BJ (cell line): ENCODE measurements at places on chromosomes 2 and 18.

DNA sequence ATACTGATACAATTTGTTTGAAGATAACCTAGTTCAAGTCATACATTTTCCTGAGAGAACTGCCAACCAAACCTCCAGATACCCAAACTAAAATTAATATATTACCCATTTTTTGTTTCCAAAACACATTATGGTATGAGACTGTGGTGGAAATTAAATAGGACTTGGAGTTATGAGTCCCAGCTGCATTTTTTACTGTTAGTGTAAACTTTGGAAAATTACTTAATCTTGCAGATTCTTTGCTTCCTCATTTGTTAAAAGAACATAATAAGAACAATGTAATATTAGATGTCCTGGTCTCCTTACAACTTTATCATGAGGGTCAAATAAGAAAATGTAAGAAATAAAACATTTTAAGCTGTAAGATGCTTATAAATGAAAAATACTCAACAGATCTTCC lies 98.2 kb upstream of the TRIB2 start:
- no peak for DNase-seq

GRCh38 chr2:128642316-128642715 lies 323.6 kb upstream of the HS6ST1 start:
- DNase-seq, result no peak

DNA sequence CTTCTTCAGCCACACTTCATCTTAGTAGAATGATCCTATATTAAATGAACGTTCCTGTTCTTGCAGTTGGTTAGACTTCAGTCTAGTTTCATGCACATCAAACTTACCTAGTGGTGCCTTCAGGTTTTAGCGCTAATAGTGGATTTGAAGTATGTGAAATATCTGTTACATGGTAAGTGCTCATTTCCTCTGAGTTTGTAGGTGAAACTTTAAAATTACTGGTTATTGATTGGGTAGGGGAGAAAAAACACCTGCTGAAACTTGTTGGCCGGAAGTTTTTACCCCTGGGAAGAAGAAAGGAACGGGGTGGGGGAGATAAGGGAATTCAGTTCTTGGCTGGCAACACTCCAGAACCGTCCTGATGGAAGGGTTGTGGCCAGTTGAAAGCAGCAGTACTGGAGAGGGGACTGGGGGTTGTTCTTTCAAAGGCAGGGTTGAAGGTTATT lies 112.8 kb downstream of the SPTBN1 start:
- no peak for DNase-seq

- DNase-seq, result no peak
Observed at GRCh38 chr2:43169987-43170386, 56.4 kb downstream of the ZFP36L2 start.

GRCh38 chr2:224875841-224876240 lies 159.7 kb upstream of the CCDC195 start:
- DNase-seq, result no peak

DNA sequence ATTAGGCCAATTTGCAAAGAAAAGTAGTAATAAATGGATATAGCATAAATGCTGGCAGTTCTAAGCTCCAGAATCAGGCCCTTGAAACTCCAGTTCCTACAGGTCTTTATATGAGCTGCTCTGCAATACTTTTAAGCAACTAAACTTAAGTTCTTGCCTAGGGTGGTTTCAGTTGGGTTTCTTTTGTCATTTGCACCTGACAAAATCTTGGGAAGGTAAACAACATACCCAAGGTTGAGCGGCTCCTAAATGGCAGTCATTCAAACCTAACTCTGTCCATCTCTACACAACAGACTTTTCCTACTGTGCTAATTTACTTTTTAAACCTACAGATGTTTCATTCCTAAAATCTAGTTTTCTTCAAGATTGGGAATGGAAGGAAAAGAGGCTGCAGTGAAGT lies 9.3 kb upstream of the KANSL1L start:
- no peak for DNase-seq

DNA sequence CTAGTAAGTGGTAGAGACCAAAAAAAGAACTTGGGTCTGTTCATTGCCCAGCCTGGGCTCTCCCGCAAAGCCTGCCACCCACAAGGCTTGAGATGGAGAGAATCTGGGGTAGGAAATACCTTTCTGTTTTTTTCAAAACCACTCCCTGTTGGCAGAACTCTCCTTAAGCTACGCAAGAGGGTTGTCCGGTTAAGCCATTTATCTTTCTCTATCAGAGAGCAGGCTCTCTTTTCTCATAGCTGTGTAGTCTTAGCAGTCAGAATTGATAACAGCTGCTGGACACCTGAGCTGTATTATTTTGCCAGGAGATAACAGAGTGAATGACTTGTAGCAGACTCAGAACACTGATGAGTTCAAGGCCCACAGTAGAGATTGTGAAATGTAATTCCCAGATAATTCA lies 1088.1 kb downstream of the TSN start:
- DNase-seq, result no peak

DNA sequence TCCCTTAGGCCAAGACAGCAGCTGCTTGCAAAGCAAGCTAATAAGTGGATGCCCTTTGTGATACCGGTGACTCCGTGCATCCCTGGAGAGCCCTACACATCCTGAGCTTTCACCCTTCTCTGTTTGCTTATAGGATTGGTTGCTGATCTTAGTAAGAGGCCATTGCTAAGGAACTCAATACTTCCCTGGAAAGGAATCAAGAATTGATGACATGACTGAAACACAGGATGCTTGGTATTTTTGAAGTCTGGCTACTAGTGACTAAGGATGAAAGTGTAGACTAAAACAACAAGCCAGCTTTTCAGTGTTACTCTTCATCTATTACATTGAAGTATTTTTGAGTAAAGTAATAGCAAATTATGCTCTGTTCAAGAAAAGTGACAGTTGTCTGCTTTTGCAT lies 123.0 kb upstream of the SERPINE2 start:
- DNase-seq, result no peak

DNA sequence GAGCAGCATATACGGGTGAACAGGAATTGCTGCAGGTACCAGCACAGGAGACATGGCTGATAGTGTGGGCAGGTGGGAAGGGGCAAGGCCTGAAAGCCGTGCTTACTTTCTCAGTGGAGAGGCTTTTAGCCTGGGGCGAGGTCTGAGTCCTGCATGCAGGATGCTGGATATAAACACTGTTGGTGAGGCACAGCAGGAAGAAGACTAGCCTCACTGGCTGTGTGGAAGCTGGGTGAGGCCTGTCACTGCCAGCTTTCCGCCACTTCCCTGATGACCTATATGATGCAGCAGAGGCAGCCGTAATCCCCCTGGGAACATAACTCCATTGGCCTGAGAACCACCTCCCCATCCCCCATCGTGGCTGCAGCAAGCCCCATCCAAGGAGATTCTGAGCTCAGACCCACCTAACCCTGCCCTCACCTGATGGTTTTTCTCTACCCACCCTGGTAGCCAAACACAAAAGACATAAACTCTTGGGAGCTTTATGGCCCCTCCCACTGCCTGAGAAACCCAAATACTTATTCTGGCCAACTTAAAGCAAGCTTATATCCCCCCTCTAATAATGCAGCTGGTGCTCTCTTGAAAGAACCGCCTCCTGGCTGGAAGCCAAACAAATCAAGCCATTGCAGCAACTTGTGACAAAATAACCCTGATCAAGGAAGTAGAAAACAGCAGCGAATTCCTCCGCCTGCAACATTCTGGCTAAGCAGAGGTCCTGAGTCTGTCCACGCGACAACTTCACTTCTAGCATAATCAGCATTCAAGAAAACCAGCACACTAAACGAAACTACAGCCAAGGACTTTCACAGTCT lies 54.6 kb upstream of the DSC1 start:
- no peak for DNase-seq

DNA sequence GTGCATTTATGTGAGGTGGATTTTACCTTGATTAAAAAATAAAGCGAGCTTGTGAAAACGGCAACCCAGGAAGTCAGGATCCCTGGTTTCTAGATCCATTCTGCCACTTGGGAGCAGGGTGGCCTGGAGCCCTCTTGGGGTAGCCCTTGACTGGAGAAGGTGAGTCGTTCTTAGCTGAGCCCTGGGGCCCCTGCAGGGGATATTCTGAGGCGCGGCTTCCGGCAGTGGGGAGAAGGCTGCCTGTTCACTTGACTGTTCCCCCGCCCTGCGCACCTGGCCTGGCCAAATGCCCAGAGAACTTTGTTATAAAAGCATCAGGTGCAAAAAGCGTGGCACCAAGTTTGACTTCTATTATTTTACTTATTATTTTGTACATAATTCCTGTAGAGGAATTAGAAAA lies 221.9 kb downstream of the DYSF start:
- DNase-seq, result no peak

DNA sequence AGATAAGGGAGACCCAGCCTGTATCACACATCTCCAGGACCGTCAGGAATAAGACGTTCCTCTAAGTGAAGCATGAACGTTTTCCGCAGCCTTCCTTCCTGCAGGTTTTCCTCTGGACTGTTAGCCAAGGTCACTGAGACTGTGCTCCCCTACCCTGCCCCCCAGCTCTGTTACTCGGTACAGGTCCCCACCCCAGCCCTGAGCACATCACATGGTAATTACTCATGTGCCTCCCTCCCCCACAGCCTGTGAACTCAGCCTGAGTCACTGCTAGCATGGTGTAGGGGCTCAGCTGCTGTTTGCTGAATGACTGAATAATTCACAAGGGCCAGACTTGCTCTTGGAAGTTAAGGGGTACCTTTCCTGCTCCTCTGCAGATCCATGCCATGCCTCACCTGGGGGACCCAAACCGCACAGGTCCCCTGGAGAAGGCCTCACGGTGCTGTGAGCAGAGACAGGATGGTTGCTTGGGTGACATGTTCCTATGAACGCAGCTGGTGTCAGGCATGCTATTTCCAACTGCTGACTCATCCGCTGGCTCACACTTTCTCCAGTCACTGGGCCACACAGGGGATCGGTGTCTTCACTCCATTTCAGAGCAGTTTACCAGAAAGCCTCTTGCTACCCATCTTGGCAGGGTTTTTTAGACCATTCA lies 88.2 kb downstream of the PLB1 start:
- peak; percentile 82 for DNase-seq

- DNase-seq, result no peak
Observed at GRCh38 chr18:6954501-6954900, 163.1 kb downstream of the LAMA1 start.

DNA sequence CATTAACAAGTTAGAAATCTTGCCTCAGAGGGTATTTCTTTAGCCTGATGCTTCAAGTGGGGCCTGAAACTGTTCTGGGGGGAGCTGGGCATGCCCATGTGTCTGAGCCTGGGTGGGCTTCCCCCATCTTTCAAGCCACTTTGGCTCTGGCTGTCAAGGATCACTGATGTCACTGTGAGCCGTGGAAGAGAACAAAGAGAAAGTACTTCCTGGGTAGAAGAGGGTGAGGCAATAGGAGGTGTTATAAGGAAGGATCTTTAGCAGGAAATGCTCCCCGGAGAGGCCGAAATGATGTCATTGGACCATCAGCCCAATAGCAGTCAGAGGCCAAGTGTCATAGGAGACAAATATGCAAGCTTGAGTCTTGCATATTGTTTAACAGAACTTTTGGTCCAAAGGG lies 228.4 kb upstream of the MEX3C start:
- DNase-seq, result no peak

DNA sequence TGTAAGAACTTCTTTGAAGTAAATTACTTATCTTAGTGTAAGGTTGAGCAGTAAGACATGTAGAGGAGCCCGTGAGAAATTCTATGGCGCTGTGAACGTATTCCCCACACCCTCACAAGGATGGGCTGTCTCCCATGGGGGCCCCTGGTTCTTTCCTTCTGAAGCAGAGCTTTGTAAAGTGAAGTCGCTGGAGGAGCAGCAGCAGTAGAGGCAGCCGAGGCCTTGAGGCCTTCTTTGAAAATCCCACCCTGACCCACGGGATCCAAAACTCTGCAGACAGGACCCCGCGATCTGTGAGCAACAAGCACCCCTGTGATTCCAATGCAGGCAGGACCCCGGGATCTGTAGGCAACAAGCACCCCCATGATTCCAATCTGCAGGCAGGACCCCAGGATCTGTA lies 23.8 kb upstream of the SNTG2 start:
- no peak for DNase-seq
